ENCODE measurements at places on chromosomes 1 and 21.
A peak's percentile ranks its signal among the peaks of the same experiment; 100 is the strongest.

GRCh38 chr1:175419684-175420517 lies 227.3 kb upstream of the KIAA0040 start:
- DNase-seq = no peak

GRCh38 chr1:116466810-116467557 lies 93.9 kb downstream of the ATP1A1 start:
- DNase-seq = no peak

DNA sequence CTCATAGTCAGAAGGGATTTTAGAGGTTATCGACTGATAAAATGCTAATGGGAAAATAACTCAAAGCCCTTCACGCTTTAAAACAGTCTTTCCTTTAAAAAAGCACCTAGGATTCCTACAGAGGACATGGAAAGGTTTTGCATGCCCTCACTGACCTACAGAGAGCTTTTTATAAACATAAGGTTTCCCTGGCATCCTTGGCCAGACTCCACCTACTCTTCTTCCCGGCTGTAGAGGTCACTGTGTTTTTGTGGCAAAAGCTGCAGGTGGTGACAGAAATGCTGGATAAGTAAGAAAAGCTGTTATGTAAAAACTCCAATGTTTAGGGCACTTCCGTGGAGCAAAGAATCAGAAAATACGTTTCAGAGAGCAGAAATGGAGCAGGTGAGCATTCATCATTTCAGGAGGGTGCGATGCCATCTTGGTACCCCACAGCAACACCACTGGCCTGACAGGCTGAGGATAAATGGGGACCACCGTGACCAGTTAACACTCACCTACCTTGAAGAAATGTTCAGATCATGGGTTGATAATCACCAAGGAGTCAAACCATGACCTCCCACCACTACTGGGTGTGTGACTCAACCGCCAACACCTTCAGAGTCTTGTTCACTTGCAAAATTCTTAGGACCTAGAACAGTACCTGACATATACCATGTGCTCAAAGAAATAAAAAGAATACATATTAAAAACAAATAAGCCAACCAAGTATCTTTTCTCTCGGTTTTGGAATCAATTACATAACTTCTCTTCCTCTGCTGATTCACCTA lies 46.6 kb downstream of the SSBP3 start:
- no peak for DNase-seq

DNA sequence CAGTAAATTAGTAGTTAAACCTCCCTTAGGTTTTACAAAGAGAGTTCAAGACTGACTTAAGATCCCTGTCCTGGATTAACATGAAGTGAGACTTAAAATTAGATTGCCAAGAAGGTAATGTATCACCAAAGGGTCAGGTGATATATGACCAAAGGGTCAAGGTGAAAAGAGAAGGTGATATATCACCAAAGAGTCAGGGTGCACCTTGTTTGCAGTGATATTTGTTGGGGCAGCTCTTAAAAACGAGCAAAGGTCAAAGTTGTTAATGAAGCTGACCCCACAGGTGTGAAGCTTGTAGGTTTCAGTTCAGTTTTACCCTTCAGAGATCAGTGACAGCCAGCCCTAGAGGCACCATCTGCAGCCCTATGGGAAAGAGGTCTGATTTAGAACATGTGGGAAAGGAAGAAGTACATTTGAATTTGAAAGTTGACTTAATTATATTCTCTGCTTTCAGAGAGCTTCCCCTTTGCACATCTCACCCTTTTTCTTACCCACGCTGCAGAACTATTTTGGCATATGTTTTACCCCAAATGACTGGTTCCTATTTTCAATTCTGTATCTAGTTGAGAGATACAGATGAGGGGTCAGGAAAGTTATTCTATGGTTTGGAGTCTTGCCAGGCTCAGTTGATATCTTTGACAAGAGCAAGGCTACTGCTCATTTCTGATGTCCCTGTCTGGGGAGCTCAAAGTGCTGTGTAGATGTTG lies 170.8 kb downstream of the S1PR1 start:
- no peak for DNase-seq

DNA sequence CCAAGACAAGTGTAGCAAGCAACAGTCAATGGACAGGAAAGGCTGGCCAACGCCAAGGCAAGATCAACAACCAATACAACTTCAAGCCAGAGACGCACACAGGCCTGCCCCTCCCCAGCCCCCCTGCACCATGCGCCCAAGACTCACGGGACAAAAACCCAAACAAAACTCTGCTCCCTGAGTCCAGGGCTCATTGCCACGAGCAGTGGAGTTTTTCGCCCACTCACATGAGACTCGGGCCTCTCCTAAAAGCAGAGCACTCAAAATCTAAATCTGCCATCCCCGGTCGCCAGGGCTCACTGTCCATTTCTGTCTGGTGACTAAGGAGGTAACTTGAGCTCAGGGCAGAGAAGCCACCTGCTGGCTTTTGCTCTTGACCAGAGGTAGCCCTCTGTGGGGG lies 174.8 kb downstream of the CLIC6 start:
- DNase-seq = no peak

- DNase-seq = no peak
Measured at GRCh38 chr1:171590022-171590421, 32.0 kb upstream of the MYOCOS start.

DNA sequence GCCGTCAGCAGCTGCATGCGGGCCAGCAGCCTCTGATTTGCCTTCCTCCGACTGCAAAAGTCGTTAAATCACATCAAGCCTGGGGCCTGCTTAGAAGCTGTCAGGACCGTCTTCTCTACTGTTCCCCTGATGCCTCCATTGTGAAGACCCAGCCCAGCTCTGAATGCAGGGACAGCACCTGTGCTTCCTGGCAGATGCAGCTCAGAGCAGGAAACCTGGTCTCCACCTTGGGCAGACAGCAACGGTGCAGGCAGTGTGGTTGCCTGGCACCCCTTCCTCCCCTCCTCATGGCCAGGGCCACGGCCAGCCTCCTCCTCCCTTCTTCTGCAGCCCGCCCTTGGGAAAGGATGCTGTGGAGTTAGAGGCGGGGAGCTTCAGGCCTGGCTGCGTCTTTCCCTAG lies 92.3 kb upstream of the COL6A1 start:
- DNase-seq = no peak

- no peak for DNase-seq
Measured at GRCh38 chr1:68149907-68150306, 82.4 kb downstream of the WLS start.

- peak; percentile 85 for DNase-seq
Measured at GRCh38 chr1:46487818-46488218, 1.8 kb upstream of the DMBX1 start.

DNA sequence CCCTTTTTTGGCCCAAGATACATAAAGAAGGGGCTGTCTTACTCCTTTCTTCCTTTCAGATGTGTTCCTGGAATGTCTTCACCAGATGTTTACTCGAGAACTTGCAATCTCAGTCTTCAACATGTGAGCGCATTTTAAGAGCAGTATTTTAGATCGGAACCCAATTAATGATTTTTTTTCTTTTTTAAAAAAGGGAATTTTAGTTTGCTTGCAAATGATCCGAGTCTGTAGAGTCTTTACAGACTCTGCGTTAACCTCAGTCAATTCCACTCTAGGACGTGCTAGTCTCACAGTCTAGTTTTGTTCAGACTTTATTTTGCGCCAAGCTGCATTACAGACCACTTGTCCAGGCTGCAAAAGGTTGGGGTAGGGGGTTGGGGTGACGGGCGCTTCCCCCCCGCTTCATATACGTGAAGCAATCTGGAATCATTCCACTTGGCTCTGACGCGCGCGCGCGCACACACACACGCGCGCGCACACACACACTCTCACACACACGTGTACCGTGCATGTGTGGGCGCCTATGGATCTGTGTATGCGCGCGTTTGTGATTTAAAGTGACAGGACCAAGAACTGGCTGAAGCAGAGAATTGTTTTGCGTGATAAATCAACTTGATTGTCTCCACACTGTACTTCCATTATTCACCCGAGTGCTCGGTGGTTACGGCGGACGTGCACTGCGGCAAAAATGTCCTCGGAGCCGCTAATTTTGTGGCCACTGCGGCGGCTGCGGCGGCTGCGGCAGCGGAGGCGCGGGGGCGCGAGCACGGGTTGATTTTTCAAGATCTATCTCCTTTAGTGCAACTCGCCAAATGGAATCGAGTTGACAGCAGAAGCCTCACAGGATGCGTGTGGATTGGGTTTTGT lies 25.6 kb upstream of the NFIA start:
- peak; percentile 51 for DNase-seq

GRCh38 chr1:166164995-166165660 lies 1.7 kb downstream of the FAM78B start:
- peak; percentile 19 for DNase-seq

- no peak for DNase-seq
Measured at GRCh38 chr1:244322791-244323521, 128.8 kb downstream of the ADSS2 start.

DNA sequence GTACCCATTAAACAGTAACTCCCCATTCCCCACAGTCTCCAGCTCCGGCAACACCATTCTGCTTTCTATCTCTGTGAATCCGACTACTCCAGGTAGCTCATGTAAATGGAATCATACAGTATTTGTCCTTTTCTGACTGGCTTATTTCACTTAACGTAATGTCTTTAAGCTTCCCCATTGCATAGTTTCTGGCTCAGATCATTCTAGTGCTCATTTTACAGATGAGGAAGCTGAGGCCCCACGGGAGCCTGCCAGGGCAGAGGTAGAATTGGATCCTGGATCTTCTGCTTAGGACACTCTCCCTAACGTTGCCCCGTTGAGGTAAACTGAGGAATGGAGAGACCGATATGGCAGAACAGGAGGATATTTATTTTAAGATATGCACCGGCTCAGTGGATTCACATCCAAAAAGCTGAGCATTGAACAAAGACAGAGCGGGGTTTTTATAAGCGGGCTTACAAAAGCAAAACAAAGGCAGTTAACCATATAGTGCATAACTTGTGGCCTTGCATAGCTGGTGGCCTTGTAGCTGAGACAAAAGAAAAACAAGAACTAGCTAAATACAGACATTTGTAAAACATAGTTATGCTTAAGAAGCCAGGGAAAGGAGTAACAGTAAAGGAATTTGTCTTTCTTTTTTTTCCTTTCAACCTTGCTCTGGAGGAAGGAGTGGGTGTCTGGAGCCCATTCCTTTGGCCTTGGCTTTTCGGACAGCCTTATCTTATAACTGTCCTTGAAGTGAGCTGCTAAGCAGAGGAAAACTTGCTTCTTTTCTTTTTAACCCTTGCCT lies 15.3 kb upstream of the KLHDC8A start:
- no peak for DNase-seq

DNA sequence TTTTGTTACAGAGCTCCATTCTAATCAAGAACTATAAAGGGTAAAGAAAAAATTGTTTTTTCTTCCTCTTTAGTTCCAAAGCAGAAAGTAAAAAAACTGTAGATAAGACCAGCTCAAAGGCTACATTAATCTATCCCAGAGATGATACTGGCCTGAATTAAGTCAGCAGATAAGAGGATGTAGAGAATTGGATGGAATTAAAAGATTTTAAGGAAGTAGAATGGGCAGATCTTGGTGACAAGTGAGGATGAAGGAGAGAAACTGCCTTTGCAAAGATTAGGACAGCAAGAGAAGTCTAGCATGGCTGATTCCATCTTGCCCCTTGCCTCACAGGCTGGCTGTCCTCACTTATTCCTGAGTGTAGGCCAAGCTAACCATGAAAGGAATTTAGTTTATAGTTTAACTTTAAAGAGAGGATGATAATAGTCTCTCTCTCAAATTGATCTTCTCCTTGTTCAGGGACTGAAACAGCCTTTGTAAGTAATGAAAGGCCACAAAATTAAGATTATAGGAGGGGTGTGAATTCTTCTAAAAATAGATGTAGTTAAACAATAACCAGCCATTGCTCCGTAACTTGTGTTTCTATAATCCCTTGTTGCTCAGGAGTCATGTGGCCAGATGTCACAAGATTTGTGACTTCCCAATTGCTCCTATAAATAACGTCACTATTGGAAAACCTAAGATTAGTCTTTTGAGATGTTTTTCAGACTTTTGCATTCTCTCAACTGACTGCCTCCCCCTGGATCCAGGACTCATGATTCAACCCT lies 265.0 kb upstream of the USP24 start:
- peak; percentile 27 for DNase-seq

- no peak for DNase-seq
Measured at GRCh38 chr1:69693921-69694675, 126.4 kb downstream of the LRRC7 start.

- peak; percentile 59 for DNase-seq
Measured at GRCh38 chr1:115837740-115838421, 3.0 kb downstream of the NHLH2 start.

DNA sequence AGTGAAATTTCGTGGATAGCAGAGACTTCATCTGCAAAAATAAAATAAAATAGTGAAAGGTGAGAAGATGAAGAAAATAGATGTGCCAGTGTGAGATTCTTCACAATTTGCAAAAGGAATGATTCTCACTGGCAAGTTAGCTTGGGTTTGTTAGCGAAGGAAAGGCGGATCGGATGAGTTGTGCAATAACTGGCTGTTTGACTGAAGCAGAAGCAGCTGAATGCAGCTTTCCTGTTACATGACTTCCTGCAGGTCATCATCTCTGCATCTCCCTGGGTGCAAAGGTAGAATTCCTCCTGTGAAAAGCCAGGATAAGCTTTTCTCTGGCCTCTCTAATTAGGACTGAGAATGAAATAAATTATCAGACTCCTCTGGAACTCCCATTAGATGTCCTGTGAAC lies 263.1 kb upstream of the CHRM3 start:
- DNase-seq = no peak

DNA sequence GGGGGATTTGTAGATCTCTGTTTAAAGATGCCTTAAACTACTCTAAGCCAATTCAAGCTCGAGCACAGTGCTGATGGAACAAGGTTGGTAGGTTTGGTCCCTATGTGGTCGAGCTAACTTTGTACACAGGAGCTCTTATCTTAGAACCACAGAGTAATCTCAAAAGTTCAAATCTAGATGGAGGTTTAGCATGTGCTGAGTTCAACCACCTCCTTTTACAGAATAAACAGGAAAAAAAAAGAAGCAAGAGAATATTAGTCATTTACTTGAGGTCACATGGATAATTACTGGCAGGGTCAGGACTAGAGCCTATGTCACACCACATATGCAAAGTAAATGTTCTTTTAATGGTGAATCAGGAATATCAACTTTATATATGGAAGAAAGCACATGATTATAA lies 86.2 kb downstream of the DTL start:
- DNase-seq = no peak

DNA sequence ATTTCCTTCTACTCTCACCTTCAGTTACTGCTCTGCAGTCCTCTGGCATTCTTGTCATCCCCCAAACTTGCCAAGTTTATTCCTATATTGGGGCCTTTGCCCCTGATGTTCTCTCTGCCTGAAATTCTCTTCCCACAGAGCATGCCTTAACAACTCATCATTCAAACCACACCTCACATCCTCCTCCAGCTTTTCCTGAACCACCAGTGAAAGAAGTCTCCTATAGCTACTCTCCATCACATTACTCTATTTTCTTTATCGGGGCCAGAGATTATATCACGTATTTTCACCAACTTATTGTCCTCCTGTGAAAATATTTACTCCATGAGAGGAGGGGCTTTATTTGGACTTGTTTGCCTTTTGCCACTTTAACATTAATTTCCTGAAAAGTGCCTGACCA lies 32.1 kb downstream of the EXTL2 start:
- DNase-seq = no peak

GRCh38 chr1:150981805-150982712 lies at the start of gene ANXA9:
TSS of gene ANXA9 (plus strand) at chr1:150982292. CDS start at chr1:150983106, 814 bp downstream.
- peak; percentile 73 for DNase-seq
